Thoracic aorta endothelial cell (primary cell): ENCODE measurements at places on chromosomes 2 and 18. TPM values are rescaled to one million over a fixed set of nuclear protein-coding genes. Genes with fewer than 3 reads are reported as not detected.

Gene B3GNT7
- total RNA-seq = 0.13 and 0.50 TPM in 2 replicates

Gene PROM2
- under 0.01 and 0.29 TPM in 2 replicates for total RNA-seq

Gene CCDC102B
- total RNA-seq = 0.93 and 1.7 TPM in 2 replicates

Gene SLC4A3
- 0.13 and 0.22 TPM in 2 replicates for total RNA-seq

Gene DPP10
- total RNA-seq = not detected in 2 replicates

Gene CNGA3
- under 0.01 TPM in 1 of 2 replicates, not detected in the other for total RNA-seq

Gene GPATCH11
- total RNA-seq = 14.5 and 15.1 TPM in 2 replicates

Gene HOXD9
- 2.0 TPM in 1 of 2 replicates, not detected in the other for total RNA-seq
